Cortex of kidney (tissue), 1 donor: ENCODE measurements at places on chromosomes 1 and 21.

GRCh38 chr1:213457733-213458132 lies 406.7 kb downstream of the RPS6KC1 start:
- no peak for DNase-seq

- no peak for DNase-seq
Observed at GRCh38 chr1:80375109-80375508, 1368.6 kb upstream of the ADGRL4 start.

GRCh38 chr21:42757422-42757821 lies 104.0 kb downstream of the PDE9A start:
- DNase-seq: no peak

DNA sequence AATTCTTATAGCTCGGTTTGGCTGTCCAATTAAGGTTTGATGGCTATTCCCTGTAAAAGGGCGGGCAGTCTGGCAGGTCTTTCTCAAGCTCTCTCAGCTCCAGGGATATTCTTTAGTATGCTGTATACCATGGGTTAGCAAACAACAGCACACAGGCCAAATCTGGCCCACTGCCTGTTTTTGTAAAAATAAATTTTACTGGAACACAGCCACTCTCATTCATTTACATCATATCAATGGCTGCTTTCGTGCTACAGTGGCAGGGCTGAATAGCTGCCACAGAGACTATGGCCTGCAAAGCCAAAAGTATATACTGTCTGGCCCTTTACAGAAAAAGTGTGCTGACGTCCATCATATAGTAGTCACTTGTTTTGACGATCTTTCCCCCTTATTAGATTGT lies 32.0 kb downstream of the MACO1 start:
- DNase-seq: no peak

DNA sequence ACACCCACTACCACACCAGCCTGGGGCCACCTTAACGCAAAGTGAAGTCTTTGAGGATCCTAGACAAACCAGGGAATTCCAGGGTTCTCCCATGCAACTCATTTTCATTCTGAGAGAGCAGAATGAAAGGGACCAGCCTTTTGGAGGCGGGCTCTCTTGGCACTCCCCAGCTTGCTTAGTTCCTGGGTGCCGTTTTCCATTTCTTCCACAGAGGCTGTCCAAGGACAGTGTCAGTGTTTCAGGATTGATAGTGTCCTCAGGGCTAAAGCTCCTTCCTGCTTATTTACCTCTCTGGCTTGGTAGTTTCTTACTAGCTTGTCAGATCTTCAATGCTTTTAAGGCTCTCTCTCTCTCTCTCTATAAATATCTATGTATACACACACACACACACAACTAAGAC lies 30.1 kb upstream of the GNG4 start:
- DNase-seq: no peak
